ENCODE measurements at places on chromosomes 2 and 18.

- no peak for DNase-seq
Measured at GRCh38 chr18:3741333-3741732, 291.4 kb downstream of the TGIF1 start.

GRCh38 chr2:174004905-174005605 is 39.9 kb upstream of the SP3 start:
- no peak for DNase-seq

DNA sequence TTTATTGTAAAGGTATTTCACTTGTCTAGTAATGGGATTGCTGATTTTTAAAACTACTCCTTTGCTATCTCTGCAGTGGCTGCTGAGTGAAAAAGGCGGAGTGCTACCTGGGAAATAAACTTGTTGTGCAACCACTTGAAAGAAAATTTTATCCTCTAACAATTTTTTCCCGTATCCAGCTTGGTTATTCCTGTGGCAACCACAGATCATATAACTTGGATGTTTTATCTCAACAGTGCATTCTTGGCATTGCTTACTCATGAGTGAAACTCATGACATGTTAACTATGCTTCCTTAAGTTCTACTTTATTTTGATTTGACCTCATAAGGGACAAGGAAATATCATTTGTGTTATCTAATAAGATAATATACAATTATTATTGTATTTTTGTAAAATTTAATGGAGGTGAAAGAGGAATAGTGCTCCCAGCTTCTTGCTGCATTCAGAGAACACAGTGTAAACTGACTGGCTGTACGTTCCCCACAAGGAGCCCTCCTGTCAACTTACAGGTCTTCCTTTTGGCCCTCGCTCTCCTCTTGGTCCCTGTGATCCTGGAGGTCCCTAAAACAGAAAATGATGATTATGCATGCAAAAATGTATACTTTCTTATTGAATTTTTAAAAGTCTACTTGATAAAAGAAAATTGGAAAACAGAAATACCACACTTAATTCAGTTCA is 82.7 kb downstream of the COL5A2 start:
- no peak for DNase-seq

- DNase-seq, result no peak
Measured at GRCh38 chr18:63087421-63088230, 231.9 kb downstream of the BCL2 start.

GRCh38 chr2:19046986-19047780 is 311.2 kb downstream of the OSR1 start:
- DNase-seq, result no peak

DNA sequence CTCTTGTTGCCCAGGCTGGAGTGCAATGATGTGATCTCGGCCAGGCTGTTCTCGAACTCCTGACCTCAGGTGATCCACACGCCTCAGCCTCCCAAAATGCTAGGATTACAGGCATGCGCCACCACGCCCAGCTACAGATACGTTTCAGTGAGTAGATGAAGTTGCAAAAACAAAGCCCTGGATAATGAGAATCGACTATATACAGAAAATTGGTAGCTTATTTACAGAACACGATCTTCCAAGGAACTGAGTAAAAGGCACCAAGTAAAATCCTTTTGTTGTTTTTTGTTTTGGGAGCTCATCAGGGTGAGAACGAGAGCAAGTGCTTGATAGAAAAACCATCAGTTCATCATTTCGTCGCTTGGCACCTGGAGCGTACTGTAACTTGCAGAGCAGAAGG is 62.8 kb downstream of the MYCN start:
- DNase-seq, result no peak

DNA sequence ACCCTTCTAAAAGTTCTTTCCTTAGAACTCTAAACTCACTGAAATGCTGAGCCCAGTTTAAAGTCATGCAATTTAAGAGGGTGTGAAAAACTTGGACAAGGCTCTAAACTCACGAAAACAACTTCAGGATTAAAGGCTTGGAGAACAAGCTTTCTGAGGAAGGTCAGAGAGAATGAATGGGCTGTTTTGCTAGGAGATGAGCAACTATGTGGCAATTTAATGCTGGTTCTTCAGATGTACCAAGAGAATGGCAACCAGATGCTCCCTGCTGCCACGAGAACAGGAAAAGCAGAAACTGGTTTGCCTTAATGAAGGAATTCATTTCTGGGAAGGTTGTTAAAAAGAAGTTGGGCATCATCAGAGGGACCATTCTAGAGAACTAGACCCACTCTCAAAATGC is 77.8 kb upstream of the PMAIP1 start:
- no peak for DNase-seq

GRCh38 chr2:140998577-140998976 is 1132.2 kb downstream of the LRP1B start:
- DNase-seq, result no peak

GRCh38 chr2:200338692-200339091 is 32.2 kb downstream of the SPATS2L start:
- no peak for DNase-seq

DNA sequence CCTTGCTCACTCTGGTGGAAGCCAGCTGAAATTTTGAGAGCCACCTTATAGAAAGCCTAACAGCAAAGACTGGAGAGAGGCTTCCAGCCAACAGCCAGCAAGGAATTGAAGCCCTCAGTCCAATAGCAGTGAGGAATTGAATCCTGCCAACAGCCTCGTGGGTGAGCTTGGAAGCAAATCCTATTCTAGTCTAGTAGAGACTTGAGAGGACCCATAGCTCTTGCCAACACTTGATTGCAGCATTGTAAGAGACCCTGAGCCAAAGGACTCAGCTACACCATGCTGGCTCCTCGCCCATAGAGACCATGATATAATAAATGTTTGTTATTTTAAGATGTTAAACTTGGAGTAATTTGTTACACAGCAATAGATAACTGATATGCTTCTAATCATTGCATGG is 403.0 kb upstream of the TNP1 start:
- no peak for DNase-seq

GRCh38 chr2:8144785-8145184 is 537.1 kb upstream of the ID2 start:
- DNase-seq, result no peak

- no peak for DNase-seq
Measured at GRCh38 chr2:217946051-217946450, 56.7 kb downstream of the TNS1 start.

- DNase-seq, result no peak
Measured at GRCh38 chr2:47360927-47361326, 42.0 kb upstream of the MSH2 start.

DNA sequence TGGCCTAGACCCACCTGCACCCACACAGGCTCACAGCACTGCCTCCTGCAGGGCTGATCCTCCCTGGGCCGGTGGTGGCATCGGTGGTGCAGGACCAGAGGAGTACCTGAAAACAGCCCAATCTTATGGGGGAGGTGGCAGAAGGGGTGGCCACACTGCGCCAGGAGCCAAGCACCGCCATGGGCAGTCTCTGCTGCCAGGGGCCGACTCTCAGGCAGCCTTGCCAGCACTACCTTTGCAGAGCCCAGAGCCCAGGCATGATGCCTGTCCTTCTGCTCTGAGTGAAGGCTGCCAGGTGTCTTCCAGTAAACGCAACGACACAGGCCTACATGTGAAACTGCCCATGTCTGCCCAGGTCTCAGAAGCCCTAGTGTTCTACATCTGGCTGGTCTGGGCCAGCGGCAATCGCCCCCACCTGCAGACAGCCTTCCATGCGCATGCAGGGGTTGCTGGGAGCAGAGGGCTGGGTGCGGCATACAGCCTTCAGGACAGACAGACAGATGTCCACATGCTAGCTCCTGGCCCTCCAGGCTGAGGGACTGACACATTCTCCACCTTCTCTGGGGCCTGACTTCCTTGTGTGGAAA is 6.8 kb downstream of the HS6ST1 start:
- peak; percentile 39 for DNase-seq

DNA sequence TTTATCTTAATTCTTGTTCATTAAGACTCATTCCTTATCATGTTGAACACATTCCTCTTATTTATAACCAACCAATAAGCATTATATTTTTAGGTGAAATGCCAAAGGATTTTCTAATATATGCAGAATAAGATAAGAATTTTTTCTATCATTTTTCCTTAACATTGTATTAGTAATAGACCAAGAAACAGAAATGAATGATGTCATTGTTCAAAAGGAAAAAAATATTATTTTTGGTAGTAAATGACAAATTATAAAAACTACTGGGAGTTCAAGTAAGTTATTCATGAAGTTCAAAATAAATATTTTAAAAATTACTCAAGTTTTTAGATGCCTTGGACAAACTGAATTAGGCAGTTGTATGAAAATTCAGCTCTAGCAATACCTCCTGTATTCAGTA is 25.5 kb downstream of the DCAF17 start:
- no peak for DNase-seq

DNA sequence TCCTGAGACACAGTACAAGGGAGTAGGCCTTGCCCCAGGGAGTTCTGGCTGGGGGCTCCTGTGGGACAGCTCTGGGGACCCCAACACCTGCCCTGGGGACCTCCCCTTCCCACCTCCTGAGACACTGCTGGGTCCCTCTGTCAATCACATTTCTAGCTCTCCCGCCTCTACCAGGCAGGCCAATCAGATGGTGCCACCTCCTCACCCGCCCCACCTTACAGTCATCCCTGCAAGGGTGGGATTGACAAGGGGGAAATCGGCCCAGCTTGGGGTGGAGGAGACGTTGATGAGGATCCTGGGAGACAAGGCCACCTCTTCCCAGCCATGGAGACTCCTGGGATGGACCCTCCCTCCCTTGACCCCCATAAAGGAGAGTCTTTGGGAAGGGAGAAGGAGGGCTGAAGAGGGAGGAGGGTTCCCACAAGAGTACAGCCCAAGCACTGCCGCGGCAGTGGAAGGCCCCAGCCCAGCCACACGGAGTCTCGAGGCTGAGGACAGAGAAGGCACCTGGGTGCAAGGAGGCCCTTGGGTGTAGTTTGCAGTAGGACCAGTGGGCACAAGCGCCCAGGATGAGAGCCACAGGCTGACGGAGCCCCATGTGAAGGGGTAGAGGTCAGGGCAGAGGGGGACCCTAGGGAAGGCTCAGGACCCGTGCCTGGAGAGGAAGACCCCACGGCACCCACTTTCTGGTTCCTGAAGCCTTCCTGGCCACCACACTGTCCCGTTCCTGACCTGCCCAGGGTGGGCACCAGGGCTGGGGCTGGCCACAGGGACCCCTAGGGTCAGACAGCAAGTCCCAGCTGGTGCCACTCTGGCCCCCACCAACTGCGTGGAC is 109.9 kb upstream of the OTOS start:
- no peak for DNase-seq

GRCh38 chr2:27739058-27739373 is 32.5 kb upstream of the MRPL33 start:
- no peak for DNase-seq

DNA sequence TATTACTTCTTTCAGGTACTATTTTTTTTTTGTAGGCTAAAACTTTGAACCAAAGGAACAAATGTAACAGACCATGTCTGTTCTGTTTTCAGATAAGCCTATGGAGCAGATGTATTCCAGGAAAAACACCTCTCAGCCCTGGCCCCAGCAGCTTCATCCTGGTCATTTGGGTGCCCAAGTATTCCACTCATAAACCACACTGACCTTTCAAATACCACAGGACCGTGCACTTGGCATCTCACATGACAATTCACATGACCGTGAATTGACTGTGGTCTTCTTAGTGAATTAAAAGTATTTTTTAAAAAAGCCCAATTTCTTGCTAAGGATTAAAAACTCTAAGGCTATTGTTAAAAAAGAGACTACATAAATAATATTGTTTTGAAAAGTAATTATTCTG is 50.2 kb downstream of the SMIM21 start:
- no peak for DNase-seq

DNA sequence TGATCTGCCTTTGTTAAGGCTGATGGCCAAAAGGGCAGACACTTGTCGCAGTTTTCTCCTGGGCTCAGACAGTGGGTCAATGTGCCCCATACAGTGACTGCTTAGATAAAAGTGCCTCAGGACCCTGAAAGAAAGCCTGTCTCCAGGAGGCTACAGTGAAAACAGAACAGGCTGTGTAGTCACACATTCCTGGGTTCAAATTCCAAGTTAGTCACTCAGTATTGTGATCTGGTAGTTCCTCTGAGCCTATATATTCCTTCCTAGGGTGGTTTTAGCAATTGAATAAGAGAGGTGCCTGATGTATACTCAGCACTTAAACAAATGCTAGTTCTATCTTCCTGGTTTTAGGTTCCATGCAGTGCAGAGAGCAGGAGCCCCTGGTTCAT is 54.4 kb downstream of the RPL37A start:
- DNase-seq, result no peak

- no peak for DNase-seq
Measured at GRCh38 chr2:160205505-160205904, 5.4 kb upstream of the ITGB6 start.

GRCh38 chr2:172440795-172441194 is 13.4 kb downstream of the ITGA6 start:
- no peak for DNase-seq

- DNase-seq, result no peak
Measured at GRCh38 chr2:38259311-38259710, 117.8 kb downstream of the ATL2 start.

DNA sequence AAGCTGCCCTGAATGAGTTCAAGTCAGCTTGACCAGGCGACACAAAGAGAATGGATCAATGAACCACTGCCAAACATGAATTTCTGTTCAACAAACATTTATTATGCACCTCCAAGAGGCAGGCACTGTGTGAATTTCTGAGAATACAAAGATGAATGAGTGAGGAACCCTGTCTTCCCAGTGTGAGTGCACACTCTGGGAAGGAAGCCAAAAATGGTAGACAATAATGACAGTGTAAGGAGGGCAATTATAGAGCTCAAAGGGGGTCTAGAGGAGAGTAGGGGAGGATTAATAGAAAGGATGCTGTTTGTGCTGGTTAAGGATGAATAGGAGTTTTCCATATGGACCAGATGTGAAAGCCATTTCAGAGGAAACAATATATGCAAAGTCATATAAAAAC is 213.4 kb downstream of the DCC start:
- DNase-seq, result no peak

GRCh38 chr2:41084321-41084720 is 632.4 kb upstream of the SLC8A1 start:
- no peak for DNase-seq

DNA sequence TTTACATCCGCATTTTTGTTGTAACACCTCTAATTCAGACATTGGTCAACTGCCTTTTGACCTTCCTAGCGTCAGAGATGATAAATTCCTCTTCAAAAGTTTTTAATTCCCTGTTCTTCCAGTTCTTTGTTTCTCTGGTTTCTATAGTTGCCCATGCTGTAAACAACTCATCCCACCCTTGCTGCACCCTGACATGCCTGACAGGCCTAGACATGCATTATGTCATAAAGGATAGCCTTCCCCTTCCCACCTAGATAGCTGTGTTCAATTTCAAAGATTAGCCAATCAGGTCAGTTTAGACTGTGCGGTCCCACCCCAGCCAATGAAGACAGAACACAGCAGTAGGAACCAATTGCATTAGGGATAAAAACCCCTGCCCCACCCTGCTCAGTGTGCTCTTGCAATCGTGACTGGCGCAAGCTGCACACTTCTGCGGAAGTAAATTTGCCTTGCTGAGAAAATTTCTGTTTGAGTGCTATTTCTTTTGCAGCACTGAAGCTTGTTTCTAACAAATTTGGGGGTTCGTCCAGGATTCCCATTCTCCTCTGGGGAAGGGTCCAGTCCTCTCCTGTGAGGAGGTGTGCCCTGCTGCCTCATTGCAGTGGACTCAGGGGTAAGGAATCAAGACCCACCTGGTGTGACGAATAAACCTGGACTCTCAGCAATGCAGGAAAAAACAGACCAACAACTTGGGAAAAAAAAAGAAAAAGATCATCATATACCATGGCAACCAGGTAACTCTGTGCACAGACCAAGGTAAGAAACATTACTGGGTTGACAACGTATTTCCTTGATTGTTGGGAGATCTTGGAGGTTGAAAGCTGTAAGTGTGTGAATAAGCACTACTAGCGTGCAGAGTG is 9.1 kb upstream of the SAP130 start:
- no peak for DNase-seq

- no peak for DNase-seq
Measured at GRCh38 chr18:49744376-49745008, 68.8 kb downstream of the ACAA2 start.
